ENCODE measurements at places on chromosomes 5 and 9.

GRCh38 chr9:128733256-128733655 lies 9.3 kb upstream of the ZDHHC12 start:
- DNase-seq = peak; percentile 96

DNA sequence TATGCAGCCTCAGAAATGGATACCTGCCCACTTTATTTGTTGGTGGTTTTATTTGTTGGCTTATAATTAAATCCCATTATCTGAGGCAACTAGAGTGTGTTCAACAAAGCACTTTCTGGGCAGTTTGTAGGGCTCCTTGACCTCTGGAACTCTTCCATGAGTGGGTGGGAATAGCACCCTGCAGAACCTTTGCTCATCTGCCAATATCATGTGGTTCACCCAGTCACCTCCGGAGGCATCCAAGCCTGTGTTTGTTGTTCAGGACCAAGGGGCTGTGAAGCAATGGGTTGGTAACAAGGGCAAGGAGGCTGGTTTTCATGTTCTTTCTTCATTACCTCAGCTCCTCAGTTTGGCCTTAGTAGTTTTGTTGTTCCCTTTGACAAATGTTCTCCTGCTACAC lies 314.0 kb downstream of the NDUFS4 start:
- no peak for DNase-seq

DNA sequence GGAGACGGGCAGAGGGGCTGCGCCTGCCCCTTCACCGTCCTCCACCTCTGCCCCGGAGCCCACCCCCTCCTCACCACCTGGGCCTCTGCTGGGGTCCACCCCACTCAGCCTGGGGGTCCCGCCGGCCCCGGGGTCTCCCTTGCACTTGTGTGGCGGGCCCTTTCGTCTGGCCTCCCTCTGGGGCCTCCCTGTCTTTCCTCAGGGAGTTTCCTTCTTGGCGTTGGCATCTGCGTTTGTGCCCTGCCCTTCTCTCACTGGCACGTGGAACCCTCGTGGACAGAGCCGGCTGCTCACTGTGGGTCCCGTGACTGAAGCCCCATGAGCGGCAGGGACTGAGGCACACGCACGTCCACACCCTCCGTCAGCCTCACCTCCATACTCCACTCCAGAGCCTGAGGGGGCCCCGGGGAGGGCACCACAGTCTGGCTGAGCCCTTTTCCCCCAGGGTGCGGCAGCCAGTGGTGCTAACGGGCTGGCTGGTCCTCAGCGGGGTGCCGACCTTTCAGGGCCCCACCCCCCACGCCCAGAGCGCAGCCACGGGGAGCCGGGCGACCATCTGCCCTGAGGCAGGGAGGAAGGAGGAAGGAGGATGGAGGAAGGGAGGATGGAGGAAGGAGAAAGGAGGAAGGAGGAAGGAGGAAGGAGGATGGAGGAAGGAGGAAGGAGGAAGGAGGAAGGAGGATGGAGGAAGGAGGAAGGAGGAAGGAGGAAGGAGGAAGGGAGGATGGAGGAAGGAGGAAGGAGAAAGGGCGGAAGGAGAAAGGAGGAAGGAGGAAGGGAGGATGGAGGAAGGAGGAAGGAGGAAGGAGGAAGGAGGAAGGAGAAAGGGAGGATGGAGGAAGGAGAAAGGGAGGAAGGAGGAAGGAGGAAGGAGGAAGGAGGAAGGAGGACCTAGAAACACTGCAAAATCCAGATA lies 53.0 kb upstream of the NRARP start:
- no peak for DNase-seq

GRCh38 chr5:160657068-160657507 lies 194.9 kb downstream of the ATP10B start:
- DNase-seq = no peak

DNA sequence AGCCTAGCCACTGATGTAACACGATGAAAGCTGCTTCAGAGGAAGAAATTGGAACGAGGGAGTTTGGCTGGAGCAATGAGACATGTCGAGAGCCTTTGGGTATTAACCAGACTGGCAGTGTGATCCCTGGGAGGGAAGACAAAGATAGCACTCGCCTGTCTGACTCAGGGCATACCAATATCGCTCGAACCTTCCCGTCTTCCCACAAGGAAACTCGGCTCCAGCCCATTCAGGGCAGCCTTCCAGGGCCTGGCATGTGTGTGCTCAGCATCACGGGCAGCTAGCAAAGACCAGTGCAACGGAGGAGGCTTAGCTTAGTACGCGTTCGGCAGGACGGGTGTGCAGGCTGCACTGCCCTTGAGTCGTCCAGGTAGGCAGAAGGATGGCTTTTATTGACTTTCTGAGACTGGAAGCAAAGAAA lies 356.9 kb upstream of the WWC1 start:
- DNase-seq = no peak

DNA sequence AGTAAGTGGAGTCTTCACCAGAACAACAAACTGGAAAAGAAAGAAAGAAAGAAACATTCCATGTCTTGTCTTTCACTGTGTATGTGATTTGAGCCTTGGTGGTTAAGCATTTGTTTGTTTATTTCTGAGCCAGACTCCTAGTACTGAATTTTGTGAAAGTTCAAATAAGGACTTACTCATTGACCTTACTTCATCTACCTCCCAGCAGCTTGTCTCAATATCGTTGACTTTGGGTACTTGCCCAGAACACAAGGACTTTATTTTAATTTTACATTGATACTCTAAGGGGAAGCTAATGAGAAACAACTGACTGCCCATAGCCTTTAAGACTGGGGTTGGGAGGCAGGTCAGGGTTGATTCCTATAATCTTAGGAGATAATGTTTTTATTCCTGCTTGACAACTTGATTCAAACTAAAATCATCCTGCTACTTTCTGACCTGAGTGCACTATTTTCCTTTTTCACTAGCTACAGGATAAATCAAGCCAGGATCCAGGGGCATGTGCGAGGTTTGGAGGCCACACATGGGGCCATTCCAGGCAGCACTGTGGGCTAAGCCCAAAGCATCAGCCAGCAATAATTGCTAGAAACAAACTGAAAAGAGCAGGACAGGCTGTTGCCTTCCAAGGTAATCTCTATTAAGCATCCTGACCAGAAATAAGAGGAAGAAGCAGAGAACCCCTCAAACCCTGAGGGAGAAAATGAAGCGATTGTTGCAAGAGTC lies 138.9 kb upstream of the RUSC2 start:
- no peak for DNase-seq

DNA sequence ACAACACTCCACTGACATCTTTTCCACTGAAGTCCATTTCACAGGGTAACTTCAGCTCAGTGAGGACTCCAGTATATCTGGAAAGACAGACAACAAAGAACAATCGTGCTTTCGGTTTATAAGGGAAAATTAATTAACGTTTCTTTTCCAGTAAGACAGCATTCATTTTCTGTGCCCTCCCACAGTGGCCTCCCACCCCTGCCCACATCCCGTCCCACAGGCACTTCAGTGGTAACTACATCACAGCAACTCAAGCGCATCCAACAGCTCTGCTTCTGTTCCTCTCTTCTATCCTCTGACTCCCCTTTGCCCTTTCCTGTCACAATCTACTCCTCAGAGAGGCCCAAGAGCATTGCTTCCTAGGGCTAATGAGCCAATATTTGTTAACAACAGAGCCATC lies 40.3 kb downstream of the GLDC start:
- peak; percentile 46 for DNase-seq
